ENCODE measurements at places on chromosomes 6 and 20.
A peak's percentile ranks its signal among the peaks of the same experiment; 100 is the strongest.

DNA sequence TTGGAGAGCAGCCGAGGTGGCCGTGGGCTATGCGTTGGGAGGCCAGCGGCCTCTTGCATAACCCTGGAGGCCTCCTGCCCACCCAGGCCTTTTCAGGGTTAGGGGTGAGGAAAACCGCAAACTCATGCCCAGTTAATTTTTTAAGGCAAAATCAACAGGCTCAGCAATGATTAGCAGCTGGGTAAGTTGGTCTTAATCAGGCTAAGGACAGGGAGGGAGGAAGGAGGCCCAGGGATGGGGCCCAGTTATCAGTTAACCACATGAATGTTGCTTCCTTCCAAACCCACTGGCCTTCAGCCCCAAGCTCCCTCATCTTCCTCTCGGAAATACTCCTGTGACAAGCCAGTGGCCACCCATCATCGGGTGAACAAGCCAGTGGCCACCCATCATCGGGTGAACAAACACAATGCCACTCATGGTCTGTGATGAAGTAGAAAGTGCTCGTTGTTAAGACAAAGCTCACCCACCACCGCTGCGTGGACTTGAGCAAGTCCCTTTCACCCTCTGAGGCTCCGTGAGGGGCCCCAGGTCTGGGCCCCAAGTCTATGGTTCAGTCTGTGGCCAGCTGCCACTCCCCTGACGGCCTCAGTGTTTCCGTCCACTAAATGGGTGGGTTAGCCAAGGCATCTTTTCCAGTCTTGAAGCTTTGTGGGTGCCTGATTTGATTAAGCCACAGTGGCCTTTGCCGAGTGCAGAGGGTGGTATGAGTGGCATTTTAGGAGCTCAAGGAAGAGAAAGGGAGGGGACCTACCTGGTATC is 39.4 kb downstream of the HNF4A start:
- no peak for DNase-seq

DNA sequence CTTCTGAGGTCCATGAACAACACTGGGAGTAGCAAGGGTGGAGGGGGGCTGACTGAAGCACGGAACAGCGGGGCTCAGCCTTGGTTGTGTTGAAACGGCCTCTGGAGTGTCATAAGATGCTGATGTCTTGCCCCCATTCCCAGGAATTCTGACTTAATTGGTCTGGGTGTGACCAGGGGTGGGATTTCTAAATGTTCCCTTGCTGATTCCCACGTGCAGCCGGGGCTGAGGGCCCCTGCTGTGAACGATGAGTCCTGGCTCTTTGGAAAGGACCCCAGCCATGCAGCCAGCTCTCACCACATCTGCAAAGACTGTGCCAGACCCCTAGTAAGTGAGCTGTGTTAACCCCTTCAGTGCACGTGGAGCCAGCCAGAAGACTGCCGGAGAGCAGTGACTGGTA is 28.6 kb upstream of the FAM50B start:
- no peak for DNase-seq

- no peak for DNase-seq
These were observed 58.3 kb downstream of the LY86 start for GRCh38 chr6:6646859-6647258.

DNA sequence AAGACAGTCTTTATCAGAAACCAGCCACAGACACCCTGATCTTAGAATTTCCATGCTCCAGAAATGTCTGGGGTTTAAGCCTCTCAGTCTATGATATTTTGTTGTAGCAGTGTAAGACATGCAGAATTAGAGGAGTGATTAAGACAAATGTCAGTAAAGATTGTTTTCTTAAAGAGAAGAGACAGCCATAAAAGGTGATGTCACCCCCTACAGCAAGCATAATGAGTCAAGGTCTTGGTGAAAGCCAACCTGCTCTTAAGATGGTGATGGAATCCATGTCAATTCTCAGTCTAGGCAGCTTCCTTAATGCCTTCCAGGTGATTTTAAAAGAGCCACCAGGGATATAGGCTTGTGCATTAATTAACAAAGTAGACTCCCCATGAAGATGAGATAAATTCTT is 849.9 kb upstream of the EPHA7 start:
- no peak for DNase-seq

GRCh38 chr6:37141281-37142049 is 28.5 kb upstream of the PIM1 start:
- DNase-seq: no peak

DNA sequence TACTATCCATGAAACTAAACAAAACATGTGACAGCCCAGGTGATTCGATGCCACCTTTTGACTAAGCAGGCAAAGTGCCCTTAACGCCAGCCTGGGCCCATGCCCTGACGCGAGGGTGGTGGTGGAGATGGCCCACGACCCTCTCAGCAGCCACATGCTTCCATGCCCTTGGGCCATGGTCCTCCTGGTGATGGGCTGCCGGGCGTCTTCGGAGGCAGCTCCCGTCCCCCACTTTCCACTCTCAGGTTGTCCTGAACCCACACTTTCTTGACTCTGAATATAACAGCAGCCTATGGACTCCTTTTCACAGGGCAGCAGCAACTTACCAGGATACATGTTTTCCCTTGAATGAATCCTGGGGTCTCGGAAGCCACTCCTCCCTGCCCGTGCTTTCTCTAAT is 33.6 kb downstream of the TMEM242 start:
- DNase-seq: no peak

- DNase-seq: no peak
These were observed 88.3 kb upstream of the PAK5 start for GRCh38 chr20:9927224-9927623.

DNA sequence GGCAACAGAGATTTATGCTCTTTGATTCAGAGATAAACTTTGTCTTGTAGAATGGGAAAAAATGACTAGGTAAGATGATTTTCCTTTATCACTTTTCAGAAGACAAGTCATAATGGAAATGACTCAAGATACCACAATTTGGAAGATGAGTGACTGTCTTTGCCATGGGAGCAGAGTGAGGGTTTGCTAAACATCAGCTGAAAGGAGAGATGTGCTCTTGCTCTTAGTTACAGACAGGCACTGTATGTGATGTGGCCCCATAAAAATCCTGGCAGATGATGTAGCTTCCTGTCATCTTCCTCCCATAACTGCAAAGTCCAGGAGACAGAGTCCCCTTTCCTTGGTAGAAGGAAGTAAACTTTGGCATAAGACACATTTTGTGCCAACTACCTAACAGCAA is 47.6 kb downstream of the BACH2 start:
- no peak for DNase-seq

- no peak for DNase-seq
These were observed 44.2 kb downstream of the MAFB start for GRCh38 chr20:40644863-40645262.

GRCh38 chr6:100346828-100347227 is 117.9 kb downstream of the SIM1 start:
- DNase-seq: peak; percentile 44

- DNase-seq: no peak
These were observed 906 bp upstream of the BTN3A2 start for GRCh38 chr6:26363882-26364701.

DNA sequence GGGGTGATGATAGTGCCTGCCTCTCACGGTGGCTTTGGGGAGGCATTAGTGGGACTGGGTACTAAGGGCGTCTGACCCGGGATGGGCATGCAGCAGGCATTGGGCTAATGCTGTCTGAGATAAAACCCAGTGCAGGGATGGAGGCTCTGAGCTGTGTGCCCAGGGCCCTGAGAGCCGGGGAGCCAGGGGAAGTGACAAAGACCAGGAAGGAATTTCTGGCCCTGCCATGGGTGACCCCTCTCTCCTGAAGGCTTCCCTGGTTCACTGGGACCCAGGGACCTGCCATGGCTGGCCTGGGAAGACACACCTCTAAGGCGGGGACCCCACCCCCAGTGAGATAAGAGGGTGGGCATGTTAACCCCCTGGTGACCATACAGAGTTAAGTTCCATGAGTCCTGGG is 3.9 kb upstream of the GATA5 start:
- DNase-seq: no peak

DNA sequence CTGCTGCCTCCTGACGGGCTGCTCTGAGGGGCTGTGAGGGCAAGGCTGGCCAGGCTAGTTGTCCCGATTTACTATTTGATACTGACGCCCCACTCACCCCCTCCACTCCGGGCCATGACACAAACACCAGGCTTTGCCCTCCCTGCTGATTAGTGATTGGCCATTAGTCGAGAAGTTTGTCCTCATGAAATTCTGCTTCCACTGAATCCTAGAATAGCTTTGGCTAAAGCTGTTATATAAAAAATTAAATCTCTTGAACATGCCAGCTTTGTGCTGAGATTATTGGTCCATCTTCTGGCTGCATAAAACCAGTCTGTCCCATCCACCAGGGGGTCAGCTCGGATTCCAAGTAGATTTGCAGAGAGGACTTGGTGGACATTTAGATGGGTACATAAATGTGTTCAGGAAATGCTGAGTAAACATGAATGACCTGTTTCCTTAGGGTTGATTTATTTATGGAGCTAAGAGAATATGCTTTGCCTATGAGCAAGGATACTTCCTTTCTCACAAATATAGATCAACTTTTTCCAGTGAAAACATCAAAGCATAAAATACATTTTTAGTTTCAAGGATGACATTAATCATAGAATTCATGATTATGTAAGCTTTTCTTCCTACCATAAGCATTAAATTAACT is at the start of gene GABRR2:
TSS of gene GABRR2 (minus strand) at position 51 of the 637 bp plus-strand sequence. CDS start 134 bp downstream, outside the sequence.
- no peak for DNase-seq

DNA sequence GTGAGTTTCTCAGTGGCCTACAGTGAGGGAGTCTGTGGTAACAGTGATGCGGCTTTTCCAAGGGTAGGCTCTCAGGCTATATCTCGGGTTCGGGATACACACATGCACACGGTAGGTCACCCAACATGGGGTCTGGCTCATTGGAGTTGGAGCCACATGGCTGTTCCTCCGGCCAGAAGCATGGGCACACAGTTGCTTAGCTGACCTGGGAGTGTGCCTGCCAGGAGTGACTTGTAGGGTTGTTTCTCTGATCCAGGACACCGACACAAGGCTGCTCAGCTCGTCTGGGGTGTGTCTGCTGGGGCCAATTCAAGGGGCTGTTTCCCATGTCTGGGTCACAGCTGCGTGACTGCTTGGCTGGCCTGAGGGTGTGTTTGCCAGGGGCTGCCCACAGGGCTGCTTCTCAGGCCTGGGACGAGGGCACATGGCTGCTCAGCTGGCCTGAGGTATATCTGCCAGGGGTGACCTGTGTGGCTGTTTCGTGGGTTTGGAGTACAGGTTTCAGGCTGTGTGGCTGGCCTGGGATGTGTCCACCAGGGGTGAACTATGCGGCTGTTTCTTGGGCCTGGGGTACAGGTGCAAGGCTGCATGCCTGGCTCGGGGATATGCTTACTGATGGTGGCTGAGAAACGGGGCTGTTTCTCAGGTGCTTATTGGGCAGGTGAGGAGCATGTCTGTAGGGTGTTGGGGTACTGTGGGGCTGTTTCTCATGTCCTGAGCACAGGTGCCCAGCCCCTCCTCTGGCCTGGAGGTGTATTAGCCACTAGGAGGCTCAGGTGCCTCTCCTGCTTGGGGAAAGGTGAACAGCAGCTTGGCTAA is 15.2 kb downstream of the KIF25 start:
- no peak for DNase-seq

- no peak for DNase-seq
These were observed 530 bp downstream of the GOPC start for GRCh38 chr6:117601811-117602150.

DNA sequence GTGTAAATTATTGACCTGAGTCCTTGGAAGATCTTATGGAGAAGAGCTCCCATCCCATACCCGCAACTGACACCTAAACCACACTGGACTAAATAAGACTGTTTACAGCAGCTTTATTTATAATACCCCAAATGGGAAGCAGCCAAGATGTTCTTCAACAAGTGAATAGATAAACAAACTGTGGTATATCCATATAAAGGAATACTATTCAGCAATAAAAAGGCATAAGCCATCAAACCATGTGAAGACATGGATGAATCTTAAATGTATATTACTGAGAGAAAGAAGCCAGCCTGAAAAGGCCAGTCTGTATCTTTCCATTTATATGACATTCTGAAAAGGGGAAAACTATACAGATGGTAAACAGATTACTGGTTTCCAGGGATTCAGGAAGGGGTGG is 212.7 kb downstream of the TPBG start:
- no peak for DNase-seq

GRCh38 chr6:56324396-56324795 is 77.0 kb upstream of the COL21A1 start:
- no peak for DNase-seq

DNA sequence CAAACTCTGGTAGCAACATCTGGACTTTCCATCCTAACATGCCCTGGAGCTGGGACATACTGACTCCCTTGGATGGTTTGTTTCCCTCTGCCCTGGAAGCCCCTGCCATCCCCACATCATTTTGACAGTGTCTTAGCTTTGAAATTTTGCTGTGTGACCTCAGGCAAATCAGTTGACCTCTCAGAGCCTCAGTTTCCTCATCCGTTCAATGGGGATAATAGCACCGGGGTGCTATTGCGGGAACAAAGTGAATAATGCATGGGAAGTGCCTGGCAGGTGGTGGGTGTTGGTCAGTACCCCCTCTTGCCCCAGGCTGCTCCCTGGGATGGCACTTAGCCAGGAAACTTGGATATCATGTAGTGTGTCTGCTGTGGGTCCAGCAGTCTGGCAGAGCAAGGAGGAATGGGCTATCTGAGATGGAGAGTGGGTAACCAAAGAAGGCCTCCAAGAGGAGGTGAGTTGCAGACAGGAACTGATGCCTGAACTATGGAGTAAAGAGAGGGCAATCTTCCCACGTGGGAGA is 88.6 kb downstream of the MRPL14 start:
- DNase-seq: no peak

DNA sequence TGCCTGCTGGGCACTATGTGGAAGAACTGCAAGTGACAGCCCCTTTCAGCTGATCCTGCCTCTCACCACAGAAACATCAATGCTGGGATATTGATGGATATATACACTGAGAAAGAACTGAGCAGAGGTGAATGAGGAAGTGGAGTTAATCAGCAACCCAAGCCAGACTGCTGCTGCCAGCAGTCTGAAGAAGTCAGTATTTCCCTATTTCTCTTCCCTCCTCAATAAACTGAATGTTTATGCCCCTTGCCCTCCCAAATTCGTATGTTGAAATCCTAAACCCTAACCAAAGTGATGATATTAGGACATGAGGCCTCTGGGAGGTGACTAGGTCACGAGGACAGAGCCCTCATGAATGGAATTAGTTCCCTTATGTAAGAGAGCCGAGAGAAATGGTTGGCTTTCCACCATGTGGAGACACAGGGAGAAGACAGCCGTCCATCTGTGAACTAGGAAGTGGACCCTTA is 76.3 kb downstream of the CDK19 start:
- DNase-seq: no peak

GRCh38 chr6:7922596-7922995 is 12.0 kb upstream of the TXNDC5 start:
- DNase-seq: no peak

DNA sequence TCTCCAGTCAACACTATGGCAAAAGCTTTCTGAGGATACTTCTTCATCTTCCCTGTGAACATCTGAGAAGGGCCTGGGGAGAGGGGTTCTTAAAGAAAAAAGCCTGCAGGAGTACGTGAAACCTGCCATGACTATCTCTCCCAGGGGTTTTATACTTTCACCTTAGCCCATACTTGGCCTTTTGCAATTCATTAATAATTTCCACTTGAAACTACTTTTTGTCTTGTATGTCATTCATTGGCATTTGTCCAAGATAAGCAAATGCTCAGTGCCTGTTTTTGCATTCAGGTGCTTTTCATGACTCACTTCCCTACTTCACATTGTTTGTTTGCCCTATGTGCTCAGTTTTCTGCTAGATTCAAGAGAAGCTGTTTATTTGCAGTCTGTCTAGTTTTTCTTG is 580.3 kb upstream of the GJE1 start:
- peak; percentile 98 for DNase-seq

- DNase-seq: no peak
These were observed 23.1 kb downstream of the OTOR start for GRCh38 chr20:16771213-16771612.
